ENCODE measurements at places on chromosomes 16 and 17. TPM values are rescaled to one million over a fixed set of nuclear protein-coding genes. Genes with fewer than 3 reads are reported as not detected.

AHSP gene
- polyA plus RNA-seq: not detected

DNA sequence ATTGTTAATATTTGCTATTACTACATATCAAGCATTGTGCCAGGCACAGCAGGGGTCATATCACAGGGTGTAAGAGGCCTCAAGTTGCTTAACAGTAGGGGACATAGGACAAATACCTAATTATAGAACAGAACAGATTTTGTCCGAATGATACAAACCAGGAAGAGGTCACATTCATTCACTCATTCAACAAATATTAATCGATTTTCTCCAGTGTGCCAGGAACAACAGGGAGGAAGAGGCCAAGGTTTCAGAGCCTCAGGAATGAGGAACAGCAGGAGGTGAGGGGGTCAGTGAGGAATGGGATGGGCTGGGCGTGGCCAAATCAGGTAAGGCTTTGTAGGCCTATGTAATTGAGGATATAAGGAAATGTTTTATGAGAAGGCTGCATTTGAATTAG, 11.2 kb upstream of the CHST4 start:
- no peak for DNase-seq
- H3K27me3 ChIP-seq: no peaks in the 10 kb centered on the region
- no peaks in the 10 kb centered on the region for H3K4me1 ChIP-seq
- no peak overlapping the region for H3K27ac ChIP-seq

GRCh38 chr17:42065201-42065600, 14.8 kb upstream of the C17orf113 start:
- DNase-seq: no peak
- no peak overlapping the region for H3K27ac ChIP-seq
- no peak overlapping the region for H3K4me3 ChIP-seq

DNA sequence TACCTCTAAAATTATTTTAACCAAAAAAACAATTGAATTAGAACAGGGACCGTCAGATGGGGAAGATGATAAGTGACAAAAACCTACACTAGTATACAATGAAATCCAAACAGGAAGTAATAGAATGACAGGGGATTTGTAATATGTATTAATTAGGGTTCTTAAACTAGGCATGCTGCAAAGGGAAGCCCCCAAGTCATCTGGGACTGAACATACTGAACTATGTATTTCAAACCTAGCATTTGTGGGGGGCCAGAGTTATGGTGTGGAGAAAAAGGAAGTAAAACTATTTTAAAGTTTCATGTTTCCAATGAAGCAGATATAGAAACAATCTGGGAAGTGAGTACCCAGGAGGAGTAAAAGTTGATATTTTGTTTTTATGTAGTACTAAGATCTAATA, 133.2 kb upstream of the HS3ST3A1 start:
- H3K4me3 ChIP-seq: no peak overlapping the region
- no peaks in the 10 kb centered on the region for H3K4me1 ChIP-seq
- no peaks in the 10 kb centered on the region for H3K27me3 ChIP-seq
- DNase-seq: no peak
- H3K36me3 ChIP-seq: no peaks in the 10 kb centered on the region

GRCh38 chr16:20782470-20782869, 18.7 kb downstream of the ACSM3 start:
- no peaks in the 10 kb centered on the region for H3K27me3 ChIP-seq
- no peaks in the 10 kb centered on the region for H3K36me3 ChIP-seq
- no peak overlapping the region for H3K4me3 ChIP-seq
- no peak for DNase-seq
- no peaks in the 10 kb centered on the region for H3K4me1 ChIP-seq
- H3K27ac ChIP-seq: no peak overlapping the region

GRCh38 chr16:76194616-76195015, 82.6 kb upstream of the CNTNAP4 start:
- H3K4me1 ChIP-seq: no peaks in the 10 kb centered on the region
- no peak overlapping the region for H3K27ac ChIP-seq
- no peaks in the 10 kb centered on the region for H3K36me3 ChIP-seq
- H3K4me3 ChIP-seq: no peak overlapping the region
- no peaks in the 10 kb centered on the region for H3K27me3 ChIP-seq

RAMP2 gene
- polyA plus RNA-seq: not detected

PHB1 gene
- polyA plus RNA-seq: 202 TPM

DNA sequence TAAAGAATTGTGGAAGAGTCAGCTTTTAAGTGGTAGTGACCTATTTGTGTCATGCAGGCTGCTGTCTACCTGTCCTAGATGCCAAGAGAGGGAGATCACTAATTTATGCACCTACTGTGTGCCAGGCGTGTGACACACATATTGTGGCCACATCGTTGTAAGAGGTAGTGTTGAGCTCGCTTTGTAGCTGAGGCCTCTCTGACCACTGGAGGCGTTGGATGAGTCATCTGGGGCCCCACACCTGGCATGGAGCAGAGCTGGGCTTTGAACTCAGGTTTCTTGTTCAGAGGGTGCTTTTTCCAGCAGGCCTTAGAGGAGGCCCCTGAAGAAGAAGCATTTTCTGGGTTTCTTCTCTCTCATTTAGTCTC, 52.3 kb upstream of the LGALS9 start:
- H3K27ac ChIP-seq: no peak overlapping the region
- peaks cover 8% of the 10 kb centered on the region for H3K36me3 ChIP-seq
- no peak overlapping the region for H3K4me3 ChIP-seq
- DNase-seq: no peak
- peaks cover 11% of the 10 kb centered on the region for H3K4me1 ChIP-seq

DNA sequence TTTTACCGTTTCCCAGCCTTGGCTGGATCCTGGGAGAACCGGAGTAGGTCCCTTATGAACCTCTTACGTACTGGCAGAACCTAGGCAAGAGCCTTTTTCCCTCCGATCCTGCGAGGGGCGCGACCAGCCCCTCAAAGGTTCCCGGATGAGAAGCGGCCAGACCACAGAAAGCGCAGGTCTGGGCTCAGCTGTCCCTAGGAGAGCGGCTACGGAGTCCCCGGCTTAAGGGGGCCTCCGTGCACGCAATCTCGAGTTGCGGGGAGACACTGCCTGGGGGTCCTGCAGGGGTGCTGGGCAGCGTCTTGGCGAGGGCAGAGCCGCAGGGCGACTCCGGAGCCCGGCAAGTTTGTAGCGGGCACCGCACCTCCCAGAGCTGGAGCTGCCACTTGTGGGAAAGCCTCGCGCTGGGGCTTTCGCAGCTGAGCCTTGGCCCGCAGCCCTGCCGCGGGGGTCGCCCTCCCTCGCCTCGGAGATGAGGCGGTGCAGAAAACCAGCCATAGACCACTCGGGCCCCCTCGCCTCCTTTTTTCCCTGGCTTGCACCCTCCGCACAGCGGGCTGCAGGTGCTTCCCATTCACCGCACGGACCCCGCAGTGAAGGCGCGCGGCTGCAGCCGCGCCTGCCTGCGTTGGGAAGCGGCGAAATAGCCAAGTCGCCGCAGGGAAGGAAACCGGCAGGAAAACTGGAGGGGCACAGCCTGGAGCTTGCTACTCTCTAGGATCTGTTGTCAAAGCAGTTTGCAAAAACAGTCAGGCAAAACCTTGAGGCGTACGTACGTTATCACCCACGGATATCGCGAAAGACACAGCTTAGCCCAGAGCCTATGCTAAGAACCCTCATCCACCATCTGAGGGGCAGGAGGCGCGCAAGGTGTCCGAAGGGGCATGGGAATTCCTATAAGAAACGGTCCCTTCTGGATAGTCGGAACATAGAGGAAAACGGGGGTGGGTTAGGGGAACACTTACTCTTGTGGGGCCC, 834 bp downstream of the CDH8 start:
- H3K27me3 ChIP-seq: no peaks in the 10 kb centered on the region
- no peaks in the 10 kb centered on the region for H3K4me1 ChIP-seq
- no peaks in the 10 kb centered on the region for H3K36me3 ChIP-seq
- DNase-seq: no peak

CPHXL2 gene
- polyA plus RNA-seq: not detected

DNA sequence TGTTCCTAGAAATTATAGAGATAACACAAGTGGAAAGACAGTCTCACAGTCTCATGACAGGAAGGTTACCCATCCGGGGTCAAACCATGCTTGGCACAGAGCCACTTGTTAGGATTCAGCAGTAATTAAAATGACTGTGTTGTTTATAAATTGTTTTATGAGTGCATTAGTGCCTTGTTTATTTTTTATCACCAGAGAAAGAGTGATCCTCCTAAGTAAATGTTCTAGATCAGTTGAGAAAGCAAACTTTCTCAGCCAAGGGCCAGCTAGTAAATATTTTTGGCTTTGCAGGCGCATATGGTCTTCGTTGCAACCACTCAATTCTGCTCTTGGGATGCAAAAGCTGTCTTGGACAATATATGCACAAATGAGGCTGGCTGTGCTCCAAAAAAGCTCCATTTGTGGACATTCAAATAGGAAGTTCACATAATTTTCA, 253.9 kb upstream of the CACNG5 start:
- no peak overlapping the region for H3K27ac ChIP-seq
- no peak for DNase-seq
- no peaks in the 10 kb centered on the region for H3K27me3 ChIP-seq
- H3K4me1 ChIP-seq: peaks cover 3% of the 10 kb centered on the region
- H3K4me3 ChIP-seq: no peak overlapping the region

DNA sequence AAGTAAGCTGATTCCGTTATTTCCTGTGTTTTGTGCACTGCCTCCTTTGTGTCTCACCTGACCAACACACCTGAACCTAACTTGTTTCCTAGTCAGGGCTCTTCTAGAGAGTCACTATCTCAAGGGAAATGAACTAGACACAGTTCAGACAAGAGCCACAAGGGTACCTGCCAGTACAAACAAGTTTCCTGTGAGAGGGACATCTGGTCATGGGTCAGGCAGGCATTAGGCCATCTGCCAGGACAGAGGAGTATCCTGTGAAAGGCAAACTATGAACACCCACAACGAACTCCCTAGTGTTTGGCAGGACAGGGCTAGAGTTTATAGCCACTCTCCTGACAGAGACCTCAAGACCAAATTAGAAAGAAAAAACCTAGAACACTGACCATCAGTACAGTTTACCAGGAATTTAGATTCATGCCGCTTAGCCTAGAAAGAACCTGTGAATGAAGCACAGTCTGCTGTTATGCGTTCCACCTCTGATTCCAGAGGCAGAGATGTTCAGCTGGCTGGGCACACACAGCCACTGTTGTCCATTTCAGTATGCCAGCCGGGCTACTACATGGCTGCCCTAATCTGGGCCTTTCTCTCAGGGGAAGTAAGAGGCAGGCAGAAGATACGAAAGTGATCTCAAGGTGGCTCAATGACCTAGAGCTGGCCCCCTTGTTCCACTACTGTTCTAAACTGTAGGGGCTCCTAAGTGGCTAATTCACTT, 20.7 kb upstream of the GLG1 start:
- H3K4me1 ChIP-seq: no peaks in the 10 kb centered on the region
- DNase-seq: no peak
- H3K27ac ChIP-seq: no peak overlapping the region
- H3K4me3 ChIP-seq: no peak overlapping the region

DNA sequence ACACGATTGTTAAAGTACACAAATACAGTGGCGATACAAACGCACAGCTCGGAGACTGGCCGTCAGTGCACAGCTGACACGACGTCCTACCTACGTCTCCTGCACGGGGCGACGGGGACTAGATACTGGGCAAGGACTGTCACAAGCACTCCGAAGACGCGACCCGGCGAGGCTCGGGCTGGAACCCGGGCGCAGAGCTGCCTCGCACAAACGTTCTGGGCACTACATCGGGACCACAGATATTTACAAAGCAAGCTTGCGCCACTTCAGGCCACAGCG, 13.8 kb downstream of the SLC16A3 start:
- H3K4me3 ChIP-seq: no peak overlapping the region
- peaks cover 54% of the 10 kb centered on the region for H3K4me1 ChIP-seq
- H3K27ac ChIP-seq: no peak overlapping the region
- no peaks in the 10 kb centered on the region for H3K27me3 ChIP-seq

- no peaks in the 10 kb centered on the region for H3K4me1 ChIP-seq
- no peak overlapping the region for H3K4me3 ChIP-seq
- H3K27me3 ChIP-seq: no peaks in the 10 kb centered on the region
- no peak overlapping the region for H3K27ac ChIP-seq
- DNase-seq: no peak
Observed at GRCh38 chr17:17537311-17538099, 41.3 kb upstream of the RASD1 start.
